ENCODE measurements at places on chromosomes 2 and 18.

- DNase-seq = peak; percentile 66
Measured at GRCh38 chr18:13823707-13824395, at the start of gene MC5R. Gene MC5R, plus strand, starts transcription at chr18:13824149. Its CDS starts 1,617 bp downstream, at chr18:13825766.

DNA sequence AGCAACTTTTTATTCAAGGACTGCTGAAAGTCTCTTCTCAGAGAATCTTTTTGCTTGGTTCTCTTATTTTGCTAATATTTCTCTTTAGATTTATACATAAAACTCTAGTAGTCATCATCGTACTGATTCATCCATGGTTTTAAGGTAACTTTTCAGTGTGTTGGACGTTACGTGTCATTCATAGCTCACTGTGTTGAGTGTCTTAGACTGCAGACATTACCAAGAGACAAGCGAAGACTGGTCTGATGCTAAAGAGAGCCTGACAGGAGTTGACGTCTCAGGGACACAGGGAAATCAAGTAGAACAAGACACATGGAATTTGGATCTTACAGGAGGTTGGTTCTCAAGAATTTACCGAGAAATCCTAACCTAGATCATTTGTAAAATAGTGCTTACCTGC lies 25.5 kb downstream of the RBM44 start:
- DNase-seq = no peak

DNA sequence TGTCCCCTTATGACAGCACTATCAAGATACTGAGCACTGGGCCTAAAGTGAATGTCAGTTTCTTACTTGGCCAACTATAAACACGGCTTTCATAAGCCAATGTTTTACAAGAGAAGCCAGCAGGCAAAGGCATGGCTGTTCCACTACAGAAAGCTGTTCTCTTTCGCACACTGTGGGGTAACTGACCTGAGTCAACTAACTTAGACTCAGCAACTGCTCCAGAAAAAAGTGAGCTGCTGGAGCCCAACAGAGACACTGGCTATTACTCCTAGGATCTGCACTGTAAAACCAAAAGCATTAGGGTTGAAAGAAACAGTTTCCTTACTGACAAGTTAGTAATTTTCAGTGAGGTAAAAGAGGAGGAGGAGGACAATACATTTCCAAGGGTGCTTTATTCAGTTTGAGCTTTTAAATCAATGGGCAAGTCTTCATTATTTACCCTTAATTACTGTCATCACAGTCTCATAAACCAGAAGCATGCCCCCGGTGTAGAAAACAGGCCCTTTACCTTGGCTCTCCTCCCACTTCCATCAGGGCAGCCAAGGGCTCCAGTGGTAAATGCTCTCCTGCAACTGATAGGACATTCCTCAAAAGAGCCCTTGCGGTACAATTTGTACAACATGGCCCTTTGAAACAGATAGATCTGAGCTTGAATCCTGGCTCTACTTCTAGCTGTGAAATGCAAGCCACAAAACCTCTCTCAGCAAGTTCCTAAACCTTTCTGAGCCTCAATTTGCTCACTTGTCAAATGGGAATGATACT lies 275.7 kb downstream of the PDE11A start:
- DNase-seq = no peak

GRCh38 chr2:108701208-108701607 lies 18.1 kb upstream of the RANBP2 start:
- DNase-seq = no peak

- no peak for DNase-seq
Measured at GRCh38 chr2:137947728-137948336, 16.4 kb upstream of the HNMT start.

DNA sequence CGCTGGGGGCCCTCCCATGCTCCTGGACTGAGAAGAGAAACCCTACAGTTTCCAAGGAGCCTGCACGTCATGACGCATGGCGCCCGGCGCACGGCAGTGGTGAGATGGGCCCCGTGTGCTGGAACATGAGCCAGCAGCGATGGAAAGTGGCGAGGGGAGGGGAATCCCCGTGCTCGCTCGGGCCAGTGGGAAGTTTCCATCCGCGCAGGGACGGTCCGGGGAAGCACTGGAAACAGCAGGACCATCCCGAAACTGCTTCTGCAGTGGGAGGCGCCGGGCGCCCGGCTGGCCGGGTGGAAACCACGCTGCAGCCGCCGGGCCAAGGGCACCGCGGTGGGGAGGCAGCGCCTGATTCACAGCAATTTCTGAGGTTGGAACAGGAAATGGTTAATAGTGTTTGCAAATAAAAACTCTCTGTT lies 4.9 kb upstream of the PDCD1 start:
- no peak for DNase-seq

DNA sequence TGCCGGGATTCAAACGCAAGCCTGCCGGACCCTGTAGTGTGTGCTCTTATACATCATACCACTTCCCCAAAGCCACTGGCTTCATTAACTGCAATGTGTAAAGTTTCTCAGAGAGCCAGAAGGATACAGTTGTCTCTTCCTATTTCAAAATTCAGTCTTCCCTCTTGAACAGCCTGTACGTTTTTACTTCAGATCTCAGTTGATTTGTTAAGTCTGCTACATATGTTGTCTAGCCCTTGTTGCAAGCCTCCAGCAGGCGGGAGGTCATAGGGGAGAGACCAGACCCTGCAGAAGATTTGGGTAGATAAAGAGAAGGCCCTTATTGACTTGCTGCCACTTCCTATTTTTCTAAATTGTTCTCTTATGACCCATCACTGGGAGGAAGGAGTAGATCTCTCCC lies 56.2 kb downstream of the ARHGEF33 start:
- DNase-seq = no peak

DNA sequence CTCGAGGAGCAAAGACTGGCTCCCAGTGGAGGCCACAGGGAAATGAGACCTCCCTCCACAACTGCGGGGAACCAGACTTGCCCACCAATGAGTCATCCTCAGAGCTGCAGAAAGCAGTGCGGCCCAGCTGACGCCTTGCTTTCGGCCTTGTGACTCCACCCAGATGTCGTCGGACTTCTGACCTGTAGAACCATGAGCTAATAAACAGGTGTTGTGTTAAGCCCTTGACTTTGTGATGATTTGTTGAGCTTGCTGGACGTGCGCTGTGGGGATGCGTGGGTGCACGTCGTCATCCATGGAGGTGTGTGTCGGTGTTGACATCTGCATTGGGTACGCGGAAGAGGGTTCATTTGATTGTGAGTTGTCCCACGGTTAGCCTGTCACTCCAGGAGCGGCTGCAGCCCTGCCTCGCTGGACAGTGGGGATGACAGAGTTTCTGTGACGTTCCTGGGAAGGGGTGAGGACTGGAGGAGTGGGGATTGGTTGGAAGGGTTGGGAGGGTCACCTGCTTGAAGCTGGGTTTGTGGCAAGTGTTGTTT lies 154.1 kb downstream of the SH3BP4 start:
- no peak for DNase-seq

GRCh38 chr2:71620851-71621251 lies 167.5 kb downstream of the DYSF start:
- DNase-seq = no peak

DNA sequence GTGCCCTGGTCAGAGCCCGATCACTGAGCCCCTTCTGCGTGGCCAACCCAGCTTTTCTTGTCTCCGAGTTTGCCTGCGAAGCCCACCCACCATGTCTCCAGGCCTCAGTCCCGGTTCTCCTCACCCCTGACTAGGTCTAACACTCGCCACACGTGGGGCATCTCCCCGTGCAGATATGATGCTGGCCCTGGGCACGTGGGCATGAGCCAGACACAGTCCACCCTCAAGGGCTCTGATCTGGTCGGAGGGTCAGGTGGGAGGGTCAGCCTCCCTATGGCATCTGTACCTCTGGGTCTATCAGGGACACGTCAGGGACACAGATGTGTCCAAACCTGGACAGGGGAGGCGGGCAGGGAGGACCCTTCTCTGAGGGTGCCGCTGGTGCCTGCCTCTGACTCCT lies 95.4 kb downstream of the RHOB start:
- no peak for DNase-seq

GRCh38 chr18:10401930-10402329 lies 52.5 kb upstream of the APCDD1 start:
- no peak for DNase-seq

GRCh38 chr18:35256947-35257346 lies 16.1 kb downstream of the ZNF397 start:
- no peak for DNase-seq

GRCh38 chr2:210884227-210884626 lies 327.8 kb downstream of the CPS1 start:
- no peak for DNase-seq

GRCh38 chr2:233598952-233599351 lies 18.5 kb upstream of the UGT1A8 start:
- no peak for DNase-seq

GRCh38 chr2:219596954-219597551 lies 604 bp upstream of the STK11IP start:
- DNase-seq = no peak

DNA sequence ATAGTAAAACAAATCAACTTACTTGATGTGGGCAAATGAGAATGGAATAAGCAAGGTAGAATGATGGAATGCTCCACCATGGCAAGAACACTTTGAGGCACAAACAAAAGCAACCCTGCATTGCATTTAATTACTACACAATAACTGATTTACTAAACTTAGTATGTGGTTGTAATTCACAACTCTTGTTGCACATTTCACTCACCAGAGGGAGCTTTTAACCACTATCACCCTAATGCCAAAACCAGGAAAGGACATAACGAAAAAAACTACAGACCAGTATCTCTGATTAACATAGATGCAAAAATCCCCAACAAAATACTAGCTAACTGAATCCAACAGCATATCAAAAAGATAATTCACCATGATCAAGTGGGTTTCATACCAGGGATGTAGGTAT lies 659.8 kb downstream of the CPS1 start:
- no peak for DNase-seq

DNA sequence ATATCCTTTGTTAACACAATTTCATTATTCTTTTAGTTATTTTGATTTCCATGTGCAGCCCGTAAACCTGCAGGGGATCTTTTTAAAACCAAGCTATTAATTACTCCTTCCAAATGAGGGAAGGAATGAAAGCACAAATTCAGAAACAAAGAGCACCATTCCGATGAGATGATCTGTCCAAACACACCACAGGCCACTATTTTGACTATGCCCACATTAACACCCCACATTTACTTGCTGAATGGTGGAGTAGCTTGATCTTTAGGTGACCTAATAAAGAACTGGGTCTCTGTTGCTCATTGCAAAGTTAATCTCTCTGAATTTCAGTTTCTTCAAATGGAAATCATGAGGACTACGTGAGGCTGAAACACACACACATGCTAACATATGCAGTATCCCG lies 218.0 kb downstream of the IRS1 start:
- DNase-seq = no peak

All from activated gamma-delta T cell treated with Interleukin-2 at 50 U/mL for 16 hours (primary cell).